ENCODE measurements at places on chromosomes 16 and 17.

DNA sequence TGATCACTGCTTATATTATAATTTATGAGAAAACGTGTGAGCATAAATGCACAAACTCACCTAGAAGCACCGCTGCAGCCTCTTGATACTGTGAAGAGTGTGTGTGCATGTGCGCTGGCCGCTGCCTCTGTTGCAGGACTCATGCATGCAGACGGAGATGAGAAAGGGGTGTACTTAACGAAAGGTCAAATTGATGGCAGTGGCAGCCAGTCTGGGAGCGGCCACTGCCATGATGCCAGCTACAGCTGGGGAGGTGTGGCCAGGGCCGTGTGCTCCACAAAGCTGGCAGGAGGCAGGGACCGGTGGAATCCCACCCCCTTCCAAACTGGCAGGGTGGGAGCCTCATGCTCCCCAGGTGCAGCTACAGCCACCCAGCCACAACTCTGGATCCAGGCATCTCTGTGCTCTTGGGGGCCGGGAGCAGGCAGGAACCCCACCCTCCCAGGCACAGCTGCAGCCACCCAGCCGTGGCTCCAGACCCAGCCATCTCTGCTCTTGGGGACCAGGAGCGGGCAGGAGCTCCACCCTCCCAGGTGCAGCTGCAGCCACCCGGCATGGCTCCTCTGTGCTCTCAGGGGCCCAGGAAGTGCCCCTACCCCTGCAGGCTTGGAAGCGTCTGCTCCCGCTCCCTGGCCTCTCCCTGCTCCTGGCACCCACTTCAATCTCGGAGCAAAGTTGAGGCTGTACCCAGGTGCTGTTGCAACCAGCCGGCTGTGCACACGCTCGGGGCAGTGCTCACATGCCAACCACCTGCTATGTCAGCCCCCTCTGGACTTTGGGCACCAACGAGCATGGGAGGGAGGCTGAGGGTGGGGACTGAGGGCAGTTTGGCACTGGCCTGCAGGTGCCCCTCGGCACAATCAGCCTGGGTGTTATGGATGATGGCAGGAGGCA, 77.5 kb upstream of the CHMP6 start:
- no peak for DNase-seq

DNA sequence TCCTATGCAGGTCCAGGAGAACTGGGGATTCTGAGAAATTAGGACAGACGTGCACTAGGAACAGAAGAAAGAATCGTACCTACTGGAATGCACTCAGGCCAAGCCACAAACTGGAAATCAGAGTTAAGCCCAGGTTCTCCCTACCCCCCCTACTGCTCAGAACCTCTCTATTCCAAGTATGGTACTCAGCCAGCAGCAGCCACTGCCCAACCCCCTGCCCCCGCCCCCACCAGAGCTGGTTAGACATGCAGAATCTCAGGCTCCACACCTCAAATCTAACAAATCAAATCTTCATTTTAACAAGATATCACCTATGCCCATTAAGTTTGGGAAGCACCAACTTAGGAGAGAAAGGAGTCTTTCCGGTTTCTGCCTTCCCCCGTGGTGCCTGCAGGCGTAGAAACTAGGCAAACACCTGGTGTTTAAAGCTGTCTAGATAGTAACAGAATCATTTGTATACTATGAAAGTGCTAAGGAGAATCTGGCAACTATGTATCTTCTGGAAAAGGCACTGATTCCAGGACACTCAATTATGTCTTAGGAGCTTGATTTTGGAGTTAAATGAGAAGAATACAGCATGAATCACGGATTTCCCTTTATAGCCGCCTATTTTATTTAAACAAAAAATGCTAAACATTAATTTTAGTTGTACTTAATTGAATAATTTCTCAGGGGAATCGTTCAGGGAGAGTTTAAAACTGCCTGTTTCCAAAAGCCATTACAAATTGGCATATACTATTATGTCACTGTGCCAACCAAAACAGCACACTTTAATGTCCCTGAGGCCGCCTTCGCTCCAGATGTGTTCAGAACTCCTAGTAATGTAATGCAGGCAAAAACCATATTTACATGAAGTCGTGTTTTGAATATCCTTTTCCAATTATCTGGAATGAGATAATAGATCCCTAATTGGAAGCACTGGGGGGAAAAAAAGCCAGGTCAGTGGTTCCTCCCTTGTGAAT, 166.5 kb downstream of the STX8 start:
- DNase-seq: no peak

- DNase-seq: peak; percentile 33
Measured at GRCh38 chr16:4892361-4893102, 44.4 kb downstream of the PPL start.

GRCh38 chr17:52710363-52710901, 551.9 kb upstream of the CA10 start:
- no peak for DNase-seq

GRCh38 chr16:27529962-27530361, 19.8 kb downstream of the GTF3C1 start:
- no peak for DNase-seq

DNA sequence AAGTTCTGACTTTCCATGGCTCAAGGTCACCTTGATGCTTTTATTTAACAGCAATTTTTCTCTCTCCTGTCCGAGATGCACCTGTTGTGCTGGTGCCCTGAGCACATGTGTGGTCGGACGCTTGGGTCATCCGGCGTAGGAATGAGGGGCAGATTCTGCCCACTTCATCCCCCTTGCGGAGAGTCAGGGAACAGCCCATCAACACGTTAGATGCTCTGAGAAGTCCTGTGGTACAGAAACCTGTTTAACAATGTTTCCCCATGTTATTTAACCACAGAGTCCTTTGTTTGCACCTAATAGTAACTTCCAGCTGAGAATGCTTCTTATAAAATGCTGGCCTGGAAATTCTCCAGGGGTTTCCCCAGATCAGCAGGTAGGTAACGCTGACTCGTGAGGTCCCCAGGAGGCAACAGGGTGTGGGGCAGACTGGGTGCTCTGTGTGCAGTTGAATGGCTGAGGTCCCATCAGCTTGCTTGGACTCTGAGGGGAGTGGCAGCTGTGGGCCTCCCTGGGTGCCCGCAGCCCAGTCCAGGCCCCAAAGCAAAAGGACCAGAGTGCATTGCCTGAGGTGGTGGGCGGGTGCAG, 17.8 kb downstream of the DOC2B start:
- DNase-seq: no peak

DNA sequence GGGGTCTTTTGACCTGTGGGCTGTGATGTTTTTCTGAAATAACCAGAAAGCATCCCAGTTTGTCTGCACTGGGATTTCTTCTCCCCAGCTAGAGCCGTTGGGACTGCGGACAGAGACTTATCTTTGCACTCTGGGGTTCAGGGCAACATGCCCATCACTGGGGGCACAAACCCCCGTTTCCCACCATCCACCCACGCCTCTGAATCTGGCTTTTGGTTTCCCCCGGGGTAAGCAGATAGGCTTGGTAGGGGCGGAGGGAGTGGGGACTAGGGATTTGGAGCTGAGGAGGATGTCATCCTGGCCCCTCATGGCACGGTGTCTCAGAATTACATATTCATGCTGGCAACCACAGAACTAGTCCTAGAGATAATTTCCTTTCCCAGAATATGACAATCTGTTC, 68.6 kb downstream of the CCDC182 start:
- DNase-seq: no peak

DNA sequence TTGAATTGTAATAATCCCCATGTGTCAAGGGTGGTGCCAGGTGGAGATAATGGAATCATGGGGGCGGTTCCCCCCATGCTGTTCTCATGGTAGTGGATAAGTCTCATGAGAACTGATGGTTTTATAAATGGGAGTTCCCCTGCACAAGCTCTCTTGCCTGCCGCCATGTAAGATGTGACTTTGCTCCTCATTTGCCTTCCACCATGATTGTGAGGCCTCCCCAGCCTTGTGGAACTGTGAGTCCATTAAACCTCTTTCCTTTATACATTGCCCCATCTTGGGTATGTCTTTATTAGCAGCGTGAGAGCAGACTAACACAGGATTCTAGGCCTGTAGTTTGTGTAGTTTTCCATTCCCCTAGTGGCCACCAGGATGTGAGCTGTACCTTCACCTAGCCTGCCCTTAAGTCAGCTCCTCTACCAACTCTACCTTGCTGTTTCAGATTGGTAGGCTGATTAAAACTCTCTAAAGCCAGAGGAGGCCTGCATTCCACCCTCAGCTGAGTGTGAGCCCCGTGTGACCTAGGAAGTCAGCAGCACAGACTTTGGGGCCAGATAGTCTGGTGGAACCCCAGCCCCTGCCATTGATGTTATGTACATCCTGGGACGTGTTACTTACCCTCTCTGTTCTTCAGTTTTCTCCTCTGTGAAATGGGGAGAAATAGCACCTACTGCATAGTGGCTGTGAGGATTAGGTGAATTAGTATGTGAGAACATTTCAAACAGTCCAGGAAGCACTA, 252.4 kb upstream of the CACNG5 start:
- no peak for DNase-seq

DNA sequence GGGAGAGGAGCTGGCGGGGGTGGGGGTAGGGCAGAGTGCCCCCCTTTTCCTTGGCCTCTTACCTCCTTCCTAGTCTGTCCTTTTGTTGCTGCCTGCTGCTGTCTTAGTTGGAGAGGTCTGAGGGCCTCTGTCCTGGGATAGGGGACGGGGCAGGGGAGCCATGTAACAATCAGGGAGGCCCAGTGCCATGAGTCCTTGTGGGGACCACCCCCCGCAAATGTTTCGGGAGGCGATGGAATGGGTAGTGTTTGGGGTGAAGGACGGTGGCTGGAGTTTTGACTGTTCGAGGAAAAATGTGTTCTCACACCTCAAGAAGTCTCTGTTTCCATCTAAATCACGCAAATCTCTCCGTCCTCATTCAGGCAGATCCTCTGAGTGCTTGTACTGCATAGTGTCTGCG, 99.0 kb downstream of the OR1D5 start:
- no peak for DNase-seq

DNA sequence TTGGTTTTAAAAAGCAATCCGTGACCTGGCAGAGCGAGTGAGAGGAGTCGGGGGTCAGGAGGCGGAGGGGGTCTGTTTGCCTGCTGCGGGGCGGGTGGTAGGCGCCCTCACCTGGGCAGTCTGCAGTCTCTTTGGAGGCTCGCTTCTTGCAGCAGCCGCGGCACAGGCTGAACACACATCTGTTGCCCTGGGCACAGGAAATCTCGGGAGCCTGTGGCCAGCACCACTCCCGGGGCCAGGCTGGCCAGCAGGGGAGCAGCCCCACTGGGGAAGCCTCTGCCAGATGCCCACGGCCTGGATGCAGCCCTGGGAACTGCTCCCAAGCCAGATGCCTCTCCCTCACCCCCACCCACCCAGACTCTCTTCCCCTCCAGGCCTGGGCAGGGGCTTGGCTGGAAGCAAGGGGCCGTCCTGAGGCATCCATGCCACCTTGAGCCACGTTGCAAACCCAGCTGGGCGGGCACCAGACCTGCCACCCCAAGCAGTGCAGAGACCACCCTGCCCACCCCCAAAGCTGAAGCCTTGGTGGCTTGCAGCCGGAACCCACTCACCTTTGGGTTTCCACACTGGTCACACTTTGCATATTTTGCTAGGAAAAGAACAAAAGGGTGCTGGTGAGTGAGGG, 6.6 kb downstream of the GPS1 start:
- no peak for DNase-seq

GRCh38 chr17:82929011-82929622, 89.3 kb upstream of the ZNF750 start:
- no peak for DNase-seq

GRCh38 chr16:79728048-79728922, 127.7 kb upstream of the MAF start:
- DNase-seq: no peak

GRCh38 chr17:10790491-10791401, 13.2 kb downstream of the TMEM238L start:
- DNase-seq: no peak

GRCh38 chr17:47200325-47200664, 8.9 kb upstream of the MYL4 start:
- DNase-seq: no peak

- no peak for DNase-seq
Measured at GRCh38 chr16:29302976-29303375, 103.5 kb downstream of the NPIPB11 start.

DNA sequence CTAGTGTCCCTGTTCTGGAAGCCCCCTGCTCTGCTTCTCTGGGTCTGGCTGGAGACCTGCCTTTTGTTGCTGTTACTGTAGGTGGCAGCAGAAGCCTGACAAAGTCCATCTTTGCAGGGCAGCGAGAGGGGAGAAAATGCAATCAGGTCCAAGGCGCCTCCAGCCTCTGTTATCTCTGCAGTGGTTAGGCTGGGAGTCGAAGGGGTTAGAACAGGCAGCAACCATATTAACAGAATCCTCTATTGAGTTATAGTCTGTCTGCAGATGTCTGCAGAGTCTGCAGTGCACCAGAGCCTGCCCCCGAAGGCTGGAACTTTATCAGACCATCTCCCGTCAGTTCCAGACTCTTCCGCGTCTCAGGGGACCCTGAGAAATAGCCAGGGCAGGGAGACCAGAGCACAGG, 404.9 kb upstream of the EEF2KMT start:
- no peak for DNase-seq

GRCh38 chr17:492022-492413, 139.4 kb upstream of the RPH3AL start:
- DNase-seq: no peak

GRCh38 chr17:60463157-60463835, 41.0 kb downstream of the CHCT1 start:
- no peak for DNase-seq

DNA sequence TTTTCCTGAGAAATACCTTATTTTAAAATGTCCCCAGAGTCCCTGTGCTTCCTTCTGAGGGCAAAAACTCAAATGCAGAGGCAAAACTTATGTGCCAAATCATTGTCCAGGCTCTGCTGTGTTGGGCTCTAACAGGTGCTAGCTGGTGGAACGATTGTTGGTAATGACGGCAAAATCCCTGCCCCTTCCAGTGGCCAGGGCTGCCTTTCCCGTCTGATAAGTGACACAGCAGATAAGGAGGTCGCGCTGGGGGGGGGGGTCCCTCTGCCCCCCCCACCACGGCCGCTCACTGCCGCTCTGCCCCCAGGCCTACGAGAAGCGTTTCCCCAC, 29.1 kb downstream of the SEC14L5 start:
- DNase-seq: no peak

DNA sequence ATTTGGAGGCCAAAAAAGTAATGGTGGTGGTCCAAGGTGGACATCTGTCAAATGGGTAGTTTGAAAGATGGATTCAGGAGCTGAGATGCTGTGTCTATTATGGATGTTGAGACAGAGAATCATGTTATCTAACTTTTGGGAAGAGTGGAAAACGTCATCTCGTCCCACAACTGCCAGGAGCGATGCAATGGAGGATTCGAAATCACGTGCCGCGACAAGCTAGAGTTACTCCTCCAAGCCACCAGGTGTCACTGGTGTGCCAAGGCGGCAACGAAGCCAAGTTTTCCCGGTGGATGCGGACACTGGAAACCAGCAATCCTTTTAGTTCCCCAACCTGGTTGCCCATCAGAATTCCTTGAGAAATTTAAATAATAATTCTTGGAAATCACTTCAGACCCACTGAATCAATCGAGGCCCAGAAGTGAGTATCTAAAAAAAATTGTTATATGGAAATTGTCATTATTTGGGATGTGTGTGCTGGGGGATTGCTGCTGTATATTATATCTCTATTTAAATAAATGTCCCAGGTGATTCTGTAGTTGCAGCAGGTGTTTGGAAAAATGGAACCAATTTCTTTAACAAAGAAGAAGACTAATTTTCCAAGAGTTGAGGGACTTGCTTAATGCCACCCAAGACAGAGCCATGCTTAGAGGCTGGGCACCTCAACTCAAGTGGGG, 206.1 kb downstream of the HAPSTR1 start:
- peak; percentile 22 for DNase-seq
